ENCODE measurements at places on chromosomes 11 and 22. TPM values are rescaled to one million over a fixed set of nuclear protein-coding genes. Genes with fewer than 3 reads are reported as not detected.

- DNase-seq = peak; percentile 86
Observed at GRCh38 chr22:45863981-45864751, 112.8 kb downstream of the WNT7B start.

GRCh38 chr11:131423688-131424087, 53.3 kb downstream of the NTM start:
- DNase-seq = peak; percentile 6

DNA sequence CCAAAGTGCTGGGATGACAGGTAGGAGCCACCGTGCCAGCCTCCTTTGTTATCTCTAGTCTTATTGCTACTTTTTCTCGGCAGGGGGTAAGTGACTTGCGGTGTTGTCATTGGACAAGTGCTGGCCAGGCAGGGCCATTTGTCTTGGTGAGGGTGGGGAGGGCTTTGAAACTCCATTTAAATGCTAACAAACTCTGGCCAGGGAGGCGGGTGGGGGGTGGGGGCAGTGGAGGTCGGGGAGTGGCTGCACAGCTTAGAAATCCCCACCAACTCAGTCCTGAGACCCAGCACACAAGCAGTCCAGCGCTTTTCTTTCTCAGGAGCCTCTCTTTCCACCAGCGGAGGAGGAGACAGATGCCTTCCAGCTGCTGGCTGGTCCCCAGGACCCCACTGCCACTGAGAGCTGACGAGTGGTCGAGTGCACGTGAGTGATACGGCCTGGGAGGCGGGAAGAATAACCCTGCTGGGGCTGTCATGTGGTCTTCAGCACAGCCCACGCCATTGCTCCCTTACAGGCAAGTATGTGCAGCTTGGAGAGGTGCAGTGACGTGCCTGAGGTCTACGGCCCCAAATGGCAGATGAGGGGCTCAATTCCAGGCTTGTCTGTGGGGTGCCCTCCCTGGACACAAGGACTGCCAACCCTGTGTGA, 24.2 kb upstream of the OSBPL5 start:
- DNase-seq = no peak

DNA sequence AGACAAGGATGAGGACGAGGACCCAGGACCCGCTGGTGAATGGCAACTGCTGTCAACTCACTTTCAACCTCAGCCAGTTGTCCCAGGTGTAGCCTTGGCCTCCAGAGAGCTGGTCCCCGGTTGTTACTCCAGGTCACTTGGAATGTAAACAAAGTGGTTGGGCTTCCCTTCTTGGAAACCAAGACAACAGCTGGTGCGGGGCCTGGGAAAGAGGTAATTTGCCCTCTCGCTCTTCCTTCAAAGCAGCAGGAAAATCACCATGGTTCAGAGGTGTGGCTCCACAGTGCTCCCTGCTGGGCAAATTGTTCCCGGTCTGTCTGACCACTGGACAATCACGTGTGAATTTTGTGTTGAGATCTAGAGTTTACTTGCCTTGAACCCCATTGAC, 15.0 kb downstream of the SLC1A2 start:
- DNase-seq = peak; percentile 68

DNA sequence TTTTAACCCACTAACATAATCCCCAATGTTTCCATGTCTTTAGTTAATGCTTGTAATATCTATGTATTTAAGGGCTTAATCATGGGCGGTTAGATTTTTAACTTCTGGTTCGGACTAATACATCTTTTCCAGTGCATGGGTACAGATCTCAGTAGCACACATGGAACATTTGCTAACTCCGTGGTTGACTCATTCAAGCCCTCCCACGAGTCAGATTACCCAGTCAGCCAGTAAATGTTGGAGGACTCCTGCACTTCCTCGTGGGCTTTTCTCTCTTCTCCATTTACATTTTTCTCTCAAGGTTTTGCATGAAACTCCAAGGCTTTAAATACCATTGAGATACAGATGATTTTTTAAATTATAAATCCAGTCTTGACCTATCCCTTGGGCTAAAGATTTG, 313.9 kb downstream of the ST3GAL4 start:
- no peak for DNase-seq

GRCh38 chr11:2083411-2083810, 55.8 kb downstream of the IGF2 start:
- DNase-seq = peak; percentile 22

The MIAT gene
- total RNA-seq = under 0.01 TPM

The SLC5A4 gene
- total RNA-seq = 3.3 TPM

Measured in stomach (tissue), 19 donors.